ENCODE measurements at places on chromosomes 7 and 10. TPM values are rescaled to one million over a fixed set of nuclear protein-coding genes. Genes with fewer than 3 reads are reported as not detected.

DNA sequence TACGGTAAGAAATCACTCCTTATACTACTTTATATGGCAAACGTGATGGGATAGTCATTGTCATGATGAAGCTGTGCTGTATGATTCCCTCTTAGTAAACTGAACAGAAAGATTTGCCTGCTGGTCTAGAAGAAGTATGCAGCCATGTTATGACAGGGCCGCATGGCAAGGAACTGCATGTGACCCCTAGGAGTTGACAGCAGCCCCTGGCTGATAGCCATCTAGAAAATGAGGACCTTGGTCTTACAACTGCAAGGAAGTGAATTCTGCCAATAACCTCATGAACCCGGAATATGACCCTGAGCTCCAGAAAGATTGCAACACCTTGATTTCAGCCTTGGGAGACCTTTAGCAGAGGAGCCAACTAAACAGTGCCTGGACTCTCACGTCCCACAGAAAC, 193.3 kb downstream of the SEMA3E start:
- DNase-seq = no peak

GRCh38 chr10:96416643-96417042, 57.8 kb upstream of the OPALIN start:
- DNase-seq = peak; percentile 21

DNA sequence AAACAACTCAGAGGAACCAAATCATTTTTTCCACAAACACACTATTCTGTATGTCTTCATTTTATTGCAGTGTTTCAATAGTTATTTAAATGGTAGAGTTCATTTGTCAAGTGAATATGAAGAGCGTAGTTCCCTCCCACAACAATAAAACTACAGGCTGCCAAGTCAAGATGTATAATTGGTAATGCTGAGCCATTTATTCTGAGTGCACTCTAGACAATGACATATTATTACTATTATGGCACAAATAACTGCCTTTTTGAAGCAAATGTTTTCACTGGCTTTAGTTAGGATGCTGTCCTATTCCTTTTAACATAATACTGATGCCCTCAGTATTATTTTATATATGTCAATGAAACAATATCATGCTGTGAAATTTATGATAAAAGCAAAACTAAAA, 102.7 kb upstream of the PCDH15 start:
- DNase-seq = no peak

DNA sequence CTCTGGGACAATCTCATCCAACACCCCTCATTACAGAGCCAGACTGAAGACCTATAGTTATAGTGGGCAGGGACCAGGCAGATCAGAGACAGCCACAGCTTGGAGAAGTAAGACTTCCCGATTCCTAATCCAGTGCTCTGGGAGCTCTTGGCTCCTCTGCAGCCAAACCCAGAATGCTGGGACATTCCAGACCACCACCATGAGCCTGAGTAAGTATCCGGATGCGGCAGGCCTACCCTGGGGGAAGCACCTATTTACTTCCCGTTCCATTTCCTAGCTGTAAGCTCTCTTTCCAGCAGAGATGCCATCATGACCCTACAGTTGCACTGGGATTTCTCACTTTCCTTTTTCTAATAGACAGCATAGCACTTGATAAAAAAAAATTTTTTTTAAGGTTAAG, 16.4 kb downstream of the HIP1 start:
- DNase-seq = no peak

GRCh38 chr10:94299417-94299816, 63.3 kb downstream of the NOC3L start:
- DNase-seq = no peak

DNA sequence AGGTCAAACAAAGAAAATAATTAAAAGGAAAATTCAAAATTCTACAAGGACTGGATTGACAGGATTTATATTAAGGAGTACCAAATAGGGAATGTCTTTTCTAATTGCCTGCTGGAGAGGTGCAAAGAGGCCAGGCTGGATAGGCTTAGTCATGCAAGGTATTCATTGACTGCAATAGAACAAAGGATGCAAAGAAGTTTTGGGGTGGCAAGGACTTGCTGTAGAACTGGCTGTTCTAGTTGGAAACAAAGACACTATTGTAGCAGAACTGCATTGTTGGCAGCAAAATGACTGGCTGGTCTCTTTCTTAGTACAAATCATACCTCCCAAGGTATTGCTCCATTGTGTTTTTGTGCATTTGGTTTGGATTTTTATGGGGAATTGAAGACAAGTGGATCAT, 10.1 kb downstream of the ITGB8 start:
- DNase-seq = no peak

Gene TRPV6
- under 0.01 TPM for total RNA-seq

Gene MMP21
- 0.41 TPM for total RNA-seq

All from frontal cortex (tissue), 4 donors.